Effector CD8-positive, alpha-beta T cell (primary cell): ENCODE measurements at places on chromosomes 5 and 9.

DNA sequence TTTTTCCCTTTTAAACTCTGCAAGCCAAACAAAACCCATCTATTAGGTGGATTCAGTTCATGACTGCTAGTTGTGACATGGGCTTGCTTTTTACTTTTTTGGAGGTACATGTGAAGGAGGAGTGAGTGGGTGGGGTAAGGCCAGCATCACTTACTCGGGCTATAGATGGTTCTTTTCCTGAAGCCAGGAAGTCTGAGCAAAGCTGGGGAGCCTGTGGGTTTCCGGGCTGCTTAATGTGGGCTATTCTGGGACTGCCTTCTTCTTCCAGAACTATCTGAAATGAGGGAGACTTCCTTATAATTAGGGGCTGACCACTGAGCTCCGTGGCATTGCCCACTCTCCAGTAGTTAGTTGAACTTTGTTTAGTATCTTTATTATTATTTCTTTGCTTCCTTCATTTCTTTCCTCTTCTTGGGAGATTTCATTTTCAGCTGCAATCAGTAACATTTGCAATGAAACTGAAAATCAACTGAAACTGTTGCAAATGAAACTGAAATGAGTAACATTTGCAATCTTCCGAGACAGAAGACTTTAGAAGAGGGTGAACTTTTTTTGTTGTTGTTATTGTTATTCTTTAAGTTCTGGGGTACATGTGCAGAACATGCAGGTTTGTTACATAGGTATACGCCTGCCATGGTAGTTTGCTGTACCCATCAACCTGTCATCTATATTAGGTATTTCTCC lies 204.9 kb downstream of the LRRC70 start:
- DNase-seq = no peak

DNA sequence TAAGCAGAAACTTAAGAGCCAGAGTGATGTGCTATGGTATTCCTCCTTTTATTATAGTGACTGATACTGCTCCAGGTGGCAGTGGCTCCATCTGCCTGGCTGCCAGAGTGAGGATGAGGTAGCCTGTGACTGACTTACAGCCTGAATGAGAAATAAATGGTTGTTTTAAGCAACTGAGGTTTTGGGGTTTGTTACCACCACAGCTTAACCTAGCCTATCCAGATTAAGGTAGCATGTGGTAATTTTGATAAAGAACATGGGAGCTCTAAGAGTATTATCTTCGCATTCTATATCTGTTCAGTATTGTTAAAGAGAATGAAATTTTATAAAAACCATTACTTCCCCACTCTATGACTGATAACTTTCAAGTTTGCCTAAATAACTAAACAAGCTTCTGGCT lies 39.0 kb downstream of the GOLPH3 start:
- no peak for DNase-seq

DNA sequence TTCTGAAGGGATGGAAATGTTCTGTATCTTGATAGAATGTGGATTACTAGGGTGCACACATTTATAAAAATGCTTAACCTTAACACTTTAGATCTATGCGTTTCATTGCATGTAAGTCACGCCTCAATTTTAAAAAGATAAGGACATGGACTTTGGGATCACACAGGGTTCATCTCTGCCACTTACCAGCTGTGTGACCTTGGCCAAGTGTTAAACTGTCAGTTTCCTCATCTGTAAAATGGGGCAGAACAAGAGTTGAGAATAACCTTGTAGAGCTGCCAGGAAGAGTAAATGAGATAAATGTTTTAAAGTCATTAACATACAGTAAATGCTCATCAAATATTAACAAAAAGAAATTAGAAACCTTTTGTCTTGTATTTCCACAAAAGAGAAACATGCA lies 53.5 kb downstream of the NR6A1 start:
- DNase-seq = no peak

DNA sequence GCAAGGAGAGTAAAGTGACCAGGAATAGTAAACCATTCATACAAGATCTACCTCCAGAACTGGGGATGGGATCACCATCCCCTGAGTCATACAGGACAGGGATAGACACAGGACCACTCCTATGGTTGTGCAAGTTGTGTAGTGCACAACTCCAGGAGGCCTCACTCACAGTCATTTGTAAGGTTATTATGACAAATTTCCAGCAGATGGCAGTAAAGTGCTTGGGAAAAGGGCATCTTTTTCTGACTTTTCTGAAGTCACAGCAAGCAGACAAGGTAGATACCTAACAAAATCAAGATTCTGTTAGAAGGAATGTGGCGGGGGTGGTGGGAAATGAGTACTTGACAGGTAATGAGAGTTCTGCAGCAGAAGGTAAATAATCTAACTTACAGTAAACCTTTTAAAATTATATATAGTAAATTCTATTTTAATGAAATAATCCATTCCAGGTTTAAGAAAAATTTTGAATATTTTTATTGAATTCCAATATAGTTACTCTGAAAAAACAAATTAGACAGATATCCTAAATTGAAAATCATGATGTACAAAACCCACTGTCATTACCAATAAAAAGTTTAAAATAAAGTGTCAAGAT lies 16.7 kb upstream of the KIF27 start:
- DNase-seq = no peak

GRCh38 chr5:67246108-67246507 lies 49.5 kb upstream of the CD180 start:
- DNase-seq = no peak
